ENCODE measurements at places on chromosomes 5 and 9. TPM values are rescaled to one million over a fixed set of nuclear protein-coding genes. Genes with fewer than 3 reads are reported as not detected.

The TAF11L13 gene
- not detected for total RNA-seq

The IL5 gene
- not detected for total RNA-seq

The RNF224 gene
- not detected for total RNA-seq

The SMIM27 gene
- total RNA-seq, result 5.2 TPM

The ARL14EPL gene
- not detected for total RNA-seq

The NSUN2 gene
- 26.4 TPM for total RNA-seq

The SPINK7 gene
- total RNA-seq, result not detected

The ACOT12 gene
- total RNA-seq, result 51.6 TPM

The NACC2 gene
- 18.4 TPM for total RNA-seq

The IL13 gene
- not detected for total RNA-seq

DNA sequence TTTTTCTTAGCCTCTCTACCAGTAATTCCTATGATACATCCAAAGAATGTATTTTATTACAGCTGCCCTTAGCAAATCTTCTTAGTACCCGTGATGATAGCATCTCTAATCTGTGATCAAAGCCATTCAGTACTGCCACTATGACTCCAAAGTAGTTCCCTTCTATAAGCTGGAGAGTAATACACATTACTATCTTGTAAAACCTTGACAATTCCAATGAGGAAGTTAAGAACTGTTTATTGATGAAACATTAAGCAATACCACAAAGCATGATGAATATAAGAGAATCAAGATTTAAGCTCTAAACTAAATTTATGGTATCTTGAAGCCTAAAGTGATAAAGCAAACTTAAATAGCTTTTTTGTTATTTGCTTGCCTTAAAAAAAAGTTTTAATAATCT, 86.1 kb downstream of the SMIM23 start:
- DNase-seq, result no peak

DNA sequence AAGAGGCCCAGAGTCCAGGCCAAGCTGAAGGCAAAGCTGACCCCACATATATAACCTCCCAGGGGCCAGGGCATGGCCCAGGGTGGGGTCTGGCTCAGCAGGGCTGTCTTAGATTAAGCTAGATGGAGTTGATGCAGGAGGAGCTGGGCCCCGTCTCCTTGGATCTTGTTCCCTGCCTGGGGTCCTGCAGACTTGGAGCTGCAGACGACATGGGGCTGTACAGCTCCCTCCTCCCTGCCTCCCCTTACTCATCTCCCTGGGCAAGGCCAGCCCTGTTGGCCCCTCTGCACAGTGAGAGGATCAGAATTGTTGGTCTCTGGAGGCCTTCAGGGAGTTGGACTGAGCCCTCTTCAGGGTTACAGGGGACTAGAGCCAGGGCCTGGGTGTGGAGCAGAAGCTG, 134.9 kb downstream of the RGS3 start:
- DNase-seq, result no peak

DNA sequence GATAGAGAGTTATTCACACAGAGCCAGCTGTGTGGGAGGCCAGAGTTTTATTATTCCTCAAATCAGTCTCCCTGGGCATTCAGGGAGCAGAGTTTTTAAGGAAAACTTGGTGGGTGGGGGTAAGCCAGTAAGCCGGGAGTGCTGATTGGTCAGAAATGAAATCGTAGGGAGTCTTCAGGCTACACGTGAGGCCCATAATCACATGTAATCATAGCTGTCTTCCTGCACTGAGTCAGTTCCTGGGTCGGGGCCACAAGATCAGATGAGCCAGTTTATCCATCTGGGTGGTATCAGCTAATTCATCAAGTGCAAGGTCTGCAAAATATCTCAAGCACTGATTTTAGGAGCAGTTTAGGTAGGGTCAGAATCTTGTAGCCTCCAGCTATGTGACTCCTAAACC, 10.8 kb upstream of the TTC39B start:
- DNase-seq, result no peak

DNA sequence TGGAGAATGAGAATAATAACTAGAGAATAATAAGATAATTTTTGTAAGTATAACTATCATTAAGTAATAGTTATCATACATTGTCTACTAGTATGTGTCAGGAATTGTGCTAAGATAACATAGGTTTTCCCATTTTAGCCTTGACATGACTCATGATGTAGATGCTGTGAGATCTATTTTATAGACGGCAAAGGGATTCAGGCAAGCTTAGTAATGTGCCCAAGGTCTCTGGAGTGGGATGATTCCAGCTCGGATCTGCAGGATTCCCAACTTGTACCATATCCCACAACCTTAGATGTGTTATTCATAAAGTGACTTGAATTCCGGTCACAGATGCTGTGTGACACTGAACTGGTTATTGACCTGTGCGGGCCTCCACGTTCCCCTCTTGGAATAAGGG, 51.5 kb downstream of the IL31RA start:
- DNase-seq, result no peak

DNA sequence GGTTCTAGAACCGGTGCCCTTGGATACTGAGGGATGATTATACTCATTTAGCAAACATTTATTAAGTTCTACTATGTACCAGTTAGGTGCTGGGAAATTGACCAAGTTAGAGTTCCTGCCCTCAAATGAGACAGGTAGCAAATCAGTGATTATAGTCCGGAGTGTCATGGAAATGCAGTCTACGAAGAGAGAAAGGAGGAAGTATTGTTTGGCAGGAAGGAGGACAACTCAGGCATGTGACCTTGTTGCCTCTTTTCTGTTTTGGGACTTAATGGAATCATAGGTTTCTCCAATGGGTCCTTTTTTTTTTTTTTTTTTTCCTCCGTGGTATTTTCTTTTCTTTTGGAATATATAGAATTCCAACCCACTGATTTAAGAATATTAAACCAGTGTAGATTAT, 28.0 kb downstream of the OSTF1 start:
- no peak for DNase-seq

GRCh38 chr5:80324912-80325311, 5.1 kb downstream of the SPZ1 start:
- DNase-seq, result no peak

GRCh38 chr9:124441291-124441690, 9.0 kb upstream of the ADGRD2 start:
- no peak for DNase-seq

DNA sequence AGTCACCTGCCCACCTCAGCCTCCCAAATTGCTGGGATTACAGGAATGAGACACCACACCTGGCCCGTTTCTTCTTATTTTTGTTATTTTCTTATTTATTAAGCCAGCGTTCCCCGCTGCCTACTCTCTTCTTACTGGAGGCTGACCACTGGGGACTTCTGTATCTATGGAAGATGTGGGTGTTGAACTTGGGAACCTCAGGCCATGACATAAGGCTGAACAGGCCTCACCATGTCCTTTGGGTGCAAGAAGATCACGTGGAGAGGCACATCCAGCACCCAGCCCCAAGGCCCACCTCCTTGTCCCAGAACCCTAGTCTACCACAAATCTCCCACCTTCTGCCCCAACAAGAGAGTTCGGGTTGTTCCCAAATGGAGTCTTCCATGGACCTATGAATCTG, 59.4 kb upstream of the NEK6 start:
- DNase-seq, result no peak

- no peak for DNase-seq
Measured at GRCh38 chr5:63963926-63964325, 1.7 kb upstream of the HTR1A start.

DNA sequence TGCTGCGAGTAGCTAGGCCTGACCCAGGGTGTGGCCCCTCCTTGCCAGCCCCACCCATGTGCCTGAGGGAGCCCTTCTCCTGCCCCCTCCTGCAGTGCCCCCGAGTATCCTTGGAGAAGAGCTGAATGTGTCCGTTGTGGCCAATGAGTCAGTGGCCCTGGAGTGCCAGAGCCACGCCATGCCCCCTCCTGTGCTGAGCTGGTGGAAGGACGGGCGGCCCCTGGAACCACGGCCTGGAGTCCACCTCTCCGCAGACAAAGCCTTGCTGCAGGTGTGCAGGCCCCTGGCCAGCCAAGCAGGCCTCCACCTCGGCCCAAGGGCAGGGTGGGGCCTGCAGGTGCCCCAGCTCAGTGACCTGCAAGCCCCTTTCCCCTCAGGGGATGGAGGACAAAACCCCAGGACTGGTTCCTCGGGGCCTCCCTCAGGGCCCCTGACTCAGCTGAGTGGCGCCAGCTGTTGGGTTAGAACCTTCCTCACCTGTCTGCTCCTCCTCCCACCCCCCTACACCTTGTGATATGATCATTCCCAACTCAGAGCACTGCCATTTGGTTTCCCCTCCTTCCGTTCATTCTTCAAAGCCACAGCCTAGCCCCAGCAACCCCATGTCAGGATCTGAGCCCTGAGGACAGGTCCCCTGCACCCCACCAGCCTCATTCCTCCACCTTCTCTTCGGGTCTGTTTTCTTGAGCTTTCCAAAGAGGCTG, 80.0 kb upstream of the ASS1 start:
- no peak for DNase-seq

- no peak for DNase-seq
Measured at GRCh38 chr5:167886196-167886595, 405.2 kb upstream of the WWC1 start.

DNA sequence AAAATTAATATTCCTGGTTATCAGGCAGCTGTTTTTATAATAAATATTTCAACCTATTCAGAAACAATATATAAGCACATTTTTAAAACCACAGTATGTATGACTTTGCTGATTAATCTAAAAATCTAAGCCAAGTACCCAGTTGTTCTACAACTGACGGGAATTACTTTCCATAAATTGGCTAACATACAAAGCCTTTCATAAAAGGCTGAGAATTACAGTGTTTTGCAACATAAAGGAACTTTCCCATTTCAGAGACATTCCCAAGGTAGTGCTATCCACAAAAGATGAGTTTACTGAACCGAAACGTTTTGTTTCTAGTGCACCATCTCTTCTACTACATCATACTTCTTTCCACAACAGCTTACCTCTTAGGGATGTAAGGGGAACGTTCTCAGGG, 7.2 kb downstream of the RNF145 start:
- DNase-seq, result no peak

- peak; percentile 87 for DNase-seq
Measured at GRCh38 chr5:124744170-124744971, 2.1 kb downstream of the ZNF608 start.

- DNase-seq, result no peak
Measured at GRCh38 chr5:65108786-65109743, 340.3 kb downstream of the CWC27 start.
